Posterior vena cava (tissue), 2 donors: ENCODE measurements at places on chromosomes 2 and 18.

GRCh38 chr18:12305930-12306629 is 2.0 kb upstream of the TUBB6 start:
- DNase-seq = no peak

DNA sequence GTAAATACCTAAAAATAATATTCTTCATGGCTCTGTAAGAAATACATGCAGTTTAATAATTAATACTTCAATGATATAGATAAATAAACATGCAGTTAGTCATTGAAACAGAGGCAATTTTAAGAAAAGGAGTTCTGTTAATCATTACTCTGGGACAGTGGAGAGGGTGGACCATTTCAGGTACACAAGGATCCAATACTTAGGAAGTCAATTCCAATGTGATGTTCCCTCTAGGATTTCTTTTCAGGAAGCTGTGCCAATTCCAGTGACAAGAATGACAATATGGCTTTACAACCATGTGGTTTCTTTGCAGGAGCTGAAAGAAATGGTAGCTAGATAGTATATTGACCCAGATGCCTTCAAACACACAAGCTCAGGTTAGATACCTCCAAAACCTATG is 175.8 kb upstream of the NETO1 start:
- DNase-seq = no peak

DNA sequence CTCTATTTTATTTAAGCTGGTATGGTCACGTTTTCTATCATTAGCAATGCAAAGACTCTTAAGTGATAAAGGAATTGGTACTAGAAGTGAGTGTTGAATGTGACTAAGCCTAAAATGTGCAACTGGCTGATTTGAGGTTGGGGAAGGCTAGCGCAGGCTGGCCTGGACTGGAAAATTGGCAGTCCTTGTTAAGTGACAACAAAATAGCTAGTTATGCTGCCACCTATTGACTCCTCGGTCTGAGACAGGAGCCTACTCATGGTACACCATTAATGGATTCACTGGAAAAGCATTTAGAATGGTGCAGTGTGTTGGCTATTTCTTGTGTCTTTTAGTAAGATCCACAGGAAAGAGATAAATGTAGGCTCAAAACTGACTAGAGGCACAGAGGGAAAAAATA is 5.7 kb upstream of the WIPF1 start:
- no peak for DNase-seq

DNA sequence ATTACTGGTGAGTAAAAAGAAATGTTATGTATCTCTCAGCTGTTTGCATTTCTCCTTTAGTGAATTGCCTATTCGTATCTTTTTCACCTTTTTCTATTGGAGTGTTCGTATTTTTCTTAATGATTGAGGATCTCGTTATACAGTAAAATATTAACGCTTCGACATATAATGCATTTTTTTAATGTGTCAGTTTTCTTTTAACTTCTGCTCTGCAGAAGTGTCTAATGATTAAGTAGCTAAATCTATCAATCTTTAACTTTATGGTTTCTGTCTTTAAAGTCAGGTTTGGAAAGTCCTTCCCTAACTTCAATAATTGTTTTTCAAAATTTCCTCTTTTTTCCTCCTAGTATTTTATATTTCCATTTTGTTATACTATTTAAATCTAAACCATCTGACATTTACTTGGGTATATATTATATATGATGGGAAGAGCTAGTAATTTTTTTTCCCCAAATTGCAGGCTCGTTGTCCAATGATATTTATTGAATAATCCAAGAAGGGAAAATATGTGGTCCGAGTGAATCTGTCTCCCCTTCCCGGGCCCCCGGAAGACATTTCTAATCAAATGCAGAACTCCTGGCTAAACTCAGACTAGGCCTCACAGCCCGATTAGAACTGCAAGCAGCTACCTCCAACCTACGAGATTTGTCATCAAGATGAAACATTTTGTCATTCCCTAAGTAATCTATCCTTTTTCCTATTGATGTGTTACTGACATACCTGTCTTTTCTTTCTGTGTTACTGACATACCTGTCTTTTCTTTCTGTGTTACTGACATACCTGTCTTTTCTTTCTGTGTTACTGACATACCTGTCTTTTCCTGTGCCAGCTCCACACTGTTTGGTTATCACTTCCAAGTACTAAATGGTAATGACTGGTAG is 17.2 kb downstream of the PCBP1 start:
- DNase-seq = no peak

GRCh38 chr2:85449214-85449588 is 30.7 kb downstream of the SH2D6 start:
- DNase-seq = peak; percentile 58

DNA sequence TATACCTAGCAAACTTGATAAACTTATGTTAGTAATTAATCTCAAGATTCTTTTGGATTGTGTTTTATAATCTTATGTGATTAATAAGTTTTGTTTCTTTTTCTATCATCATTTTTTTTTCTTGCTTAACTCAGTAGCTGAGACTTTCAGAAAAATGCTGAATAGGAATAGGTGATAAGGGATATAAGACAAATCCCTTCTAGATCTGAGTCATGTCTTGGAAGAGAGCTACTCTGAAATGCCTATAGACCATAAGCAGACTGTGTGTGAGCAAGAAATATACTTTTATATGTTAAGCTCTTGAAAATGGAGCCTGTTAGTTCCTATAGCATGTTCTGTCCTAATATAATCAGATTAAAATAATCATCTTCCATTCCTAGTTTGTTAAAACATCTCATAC is 29.6 kb downstream of the CYBRD1 start:
- DNase-seq = no peak

DNA sequence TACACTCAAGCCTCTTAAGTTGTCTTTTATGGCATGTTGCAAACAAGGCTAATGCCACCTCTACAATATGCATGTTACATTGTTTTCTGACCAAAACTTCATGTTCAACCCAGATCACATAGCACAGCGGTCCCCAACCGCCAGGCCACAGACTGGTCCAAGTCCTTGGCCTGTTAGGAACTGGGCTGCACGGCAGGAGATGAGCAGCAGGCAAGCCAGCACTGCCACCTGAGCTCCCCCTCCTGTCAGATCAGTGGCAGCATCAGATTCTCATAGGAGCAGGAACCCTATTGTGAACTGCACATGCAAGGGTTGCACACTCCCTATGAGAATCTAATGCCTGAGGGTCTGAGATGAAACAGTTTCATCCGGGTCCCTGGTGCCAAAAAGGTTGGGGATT is 324.8 kb upstream of the CHAC2 start:
- DNase-seq = no peak

DNA sequence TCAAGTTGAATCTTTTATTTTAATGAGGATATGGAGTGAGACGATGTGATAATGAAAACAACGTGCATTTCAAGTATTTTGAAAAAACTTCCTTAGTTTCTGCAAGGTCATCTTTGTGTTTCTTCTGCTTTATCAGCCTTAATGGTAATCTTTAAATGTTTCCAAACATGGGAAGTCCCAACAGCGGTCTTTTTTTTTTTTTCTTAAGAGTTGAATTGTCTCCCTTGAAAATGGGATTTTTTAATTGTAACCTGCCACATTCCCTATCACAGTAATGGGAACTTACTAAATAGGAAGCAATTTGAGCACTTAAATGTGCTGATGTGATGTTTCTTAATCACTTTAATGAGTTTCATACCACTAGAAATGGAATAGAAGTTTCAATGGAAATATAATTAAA is 45.8 kb downstream of the ATIC start:
- DNase-seq = no peak

DNA sequence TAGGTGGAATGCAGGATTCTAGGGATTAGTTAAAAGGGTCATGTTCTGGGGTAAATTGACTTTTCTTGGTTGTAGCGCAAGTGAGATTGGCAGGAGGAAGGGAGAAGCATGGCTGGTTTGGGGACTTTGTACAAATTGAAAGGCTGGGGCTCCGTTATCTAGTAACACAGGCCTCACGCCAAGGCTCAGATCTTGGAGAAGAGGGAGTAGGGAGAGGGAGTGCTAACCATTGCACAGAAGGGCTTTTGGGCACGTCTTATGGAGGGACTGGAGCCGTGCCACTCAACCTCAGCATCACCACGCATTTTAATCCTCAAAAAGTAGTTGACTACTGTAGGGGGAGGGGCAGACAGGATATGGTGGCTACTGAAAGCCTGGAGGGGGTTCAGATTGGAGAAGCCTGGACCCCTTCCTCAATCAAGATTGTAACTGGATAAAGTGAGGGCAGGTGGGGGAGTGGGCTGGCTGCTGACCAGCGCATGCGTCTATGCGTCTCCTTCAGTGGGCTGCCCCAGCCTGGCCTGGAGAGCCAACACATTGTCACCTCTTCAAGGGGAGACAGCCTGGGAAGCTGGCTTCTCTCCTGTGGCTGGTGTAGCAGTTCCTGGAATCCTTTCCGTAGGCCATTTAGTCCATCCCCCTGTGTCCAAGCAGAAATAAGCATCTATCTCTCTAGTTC is 14.3 kb downstream of the IGFBP5 start:
- peak; percentile 47 for DNase-seq

DNA sequence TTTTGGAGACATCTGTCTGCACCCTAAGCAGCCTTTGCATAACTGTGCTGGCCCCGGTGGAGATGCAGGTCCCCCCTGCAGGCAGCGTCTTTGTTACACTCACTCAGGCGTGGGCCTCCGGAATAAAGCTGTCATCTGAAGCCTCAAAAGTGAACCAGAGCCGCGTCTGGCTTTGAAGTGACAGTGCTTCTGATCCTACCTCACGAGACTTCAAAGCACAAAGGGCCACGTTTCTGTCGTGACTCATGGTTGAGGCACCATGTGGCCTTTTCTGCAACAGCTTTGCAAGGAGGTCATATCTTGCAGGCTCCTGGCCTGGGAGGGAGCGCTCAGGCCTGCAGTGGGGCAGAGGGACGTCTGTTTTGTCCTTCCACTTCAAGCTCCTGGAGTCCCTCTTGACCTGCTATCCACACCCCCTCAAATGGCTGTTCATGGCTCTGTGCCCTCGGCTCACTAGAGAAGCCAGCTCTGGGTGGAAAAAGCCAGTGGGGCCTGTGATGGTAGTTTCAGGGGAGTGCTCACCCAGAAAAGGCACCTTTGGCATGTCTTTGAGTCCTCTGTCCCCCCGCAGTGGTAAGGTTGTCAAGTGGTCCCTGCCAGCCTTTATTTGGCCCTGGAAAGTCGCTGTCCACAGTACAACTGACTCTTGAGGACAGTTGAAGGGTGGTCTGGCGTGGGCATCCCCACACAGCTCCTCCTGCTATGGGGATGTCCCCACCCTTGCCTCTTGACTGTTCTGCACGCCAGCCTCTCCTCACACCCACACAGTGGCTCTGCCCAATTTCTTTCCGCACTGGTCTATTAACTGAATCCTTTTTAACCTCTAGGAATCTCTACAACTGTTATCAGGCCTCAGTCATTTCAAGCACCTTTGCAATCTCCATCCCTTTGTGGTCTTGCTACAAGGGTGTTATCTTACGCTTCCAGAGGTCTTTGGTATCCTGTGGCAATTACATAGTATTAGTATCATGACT is 19.3 kb downstream of the GPR55 start:
- peak; percentile 74 for DNase-seq

DNA sequence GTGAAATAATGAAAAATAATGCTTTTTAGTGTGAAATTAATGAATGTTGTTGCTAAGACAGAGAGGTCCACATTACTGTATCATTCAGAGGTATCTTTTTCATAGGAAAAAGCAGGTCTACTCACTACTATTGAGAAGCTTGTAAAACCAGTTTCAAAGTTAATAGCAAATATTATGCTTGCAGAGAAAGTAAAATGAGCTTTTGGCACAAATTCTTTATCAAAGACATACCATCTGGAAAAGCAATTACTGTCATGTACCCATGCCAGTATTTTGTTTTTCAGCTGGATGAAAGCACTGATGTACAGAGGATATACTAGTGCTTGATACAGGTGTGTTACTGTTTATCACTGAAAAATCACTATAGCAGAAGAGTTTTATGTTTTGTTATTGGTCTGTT is 77.5 kb downstream of the NCOA1 start:
- no peak for DNase-seq

DNA sequence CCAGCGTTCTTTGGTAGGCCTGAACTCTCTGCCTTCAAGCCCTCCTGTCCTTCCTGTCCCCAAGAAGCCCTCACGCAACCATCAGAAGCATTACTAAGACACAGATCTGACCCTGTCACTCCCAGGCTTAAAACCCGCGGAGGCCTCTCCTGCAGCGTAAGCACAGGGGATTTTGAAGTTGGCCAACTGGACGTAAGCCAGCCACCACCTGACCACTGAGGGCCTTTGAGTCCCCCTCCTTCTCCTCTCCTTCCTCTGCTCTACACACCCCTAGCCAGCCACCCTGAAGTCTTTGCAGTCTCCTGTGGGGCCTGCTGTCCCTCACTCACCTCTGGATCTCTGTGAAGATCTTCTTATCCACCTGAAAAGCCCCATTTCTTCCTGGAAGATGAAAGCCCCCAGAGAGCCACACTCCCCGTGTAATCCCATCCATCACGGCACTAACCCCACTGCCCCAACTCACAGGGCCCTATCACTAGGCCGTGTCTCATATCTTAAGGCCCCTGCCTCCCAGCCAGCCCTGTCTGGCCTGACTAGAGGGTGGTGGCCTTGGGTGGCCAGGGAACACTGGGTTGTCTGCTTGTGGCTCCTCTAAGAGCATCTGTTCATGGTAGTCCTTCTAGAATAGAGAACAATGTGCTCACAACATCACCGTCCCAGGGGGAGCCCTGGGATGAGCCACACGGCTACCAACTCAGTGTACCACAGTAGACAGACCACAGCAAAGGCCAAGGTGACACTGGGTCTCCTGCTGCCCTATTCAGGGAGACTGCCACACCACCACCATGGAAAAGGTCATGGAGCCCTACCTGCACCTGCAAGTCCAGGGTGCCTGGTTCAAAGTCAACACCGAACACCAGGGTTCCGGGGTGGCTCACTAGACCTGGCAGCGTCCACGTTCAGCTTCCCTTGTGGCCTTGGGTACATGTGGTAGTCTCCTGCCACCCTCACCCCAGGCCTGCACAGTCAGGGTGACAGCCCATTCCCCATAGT is 191.6 kb downstream of the ZBTB7C start:
- no peak for DNase-seq

DNA sequence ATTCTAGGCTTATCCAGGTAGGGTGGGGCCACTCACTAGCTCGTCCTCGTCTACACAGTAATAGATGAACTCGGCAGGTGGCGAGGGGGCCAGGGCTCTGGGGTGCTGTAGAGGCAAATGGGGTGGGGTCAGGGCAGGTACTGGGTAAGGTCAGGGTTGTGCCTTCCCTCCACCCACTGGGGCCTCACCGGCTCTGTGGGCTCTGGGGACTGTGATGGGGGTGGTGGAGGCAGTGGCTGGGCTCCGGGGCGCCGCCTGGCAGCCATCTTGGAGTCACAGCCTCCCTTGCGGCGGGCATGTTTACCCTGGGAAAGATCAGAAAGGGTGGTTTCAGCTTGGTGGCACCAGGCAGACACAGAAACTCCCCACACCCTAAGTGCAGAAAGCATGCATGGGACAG is 6.4 kb downstream of the MBD1 start:
- no peak for DNase-seq
